NCI-H2081 treated with DMSO at 0.1 percent for 48 hours (cell line): ENCODE measurements at places on chromosomes 4 and X.

GRCh38 chr4:10033191-10033881, 12.0 kb upstream of the SLC2A9 start:
- no peak for DNase-seq

DNA sequence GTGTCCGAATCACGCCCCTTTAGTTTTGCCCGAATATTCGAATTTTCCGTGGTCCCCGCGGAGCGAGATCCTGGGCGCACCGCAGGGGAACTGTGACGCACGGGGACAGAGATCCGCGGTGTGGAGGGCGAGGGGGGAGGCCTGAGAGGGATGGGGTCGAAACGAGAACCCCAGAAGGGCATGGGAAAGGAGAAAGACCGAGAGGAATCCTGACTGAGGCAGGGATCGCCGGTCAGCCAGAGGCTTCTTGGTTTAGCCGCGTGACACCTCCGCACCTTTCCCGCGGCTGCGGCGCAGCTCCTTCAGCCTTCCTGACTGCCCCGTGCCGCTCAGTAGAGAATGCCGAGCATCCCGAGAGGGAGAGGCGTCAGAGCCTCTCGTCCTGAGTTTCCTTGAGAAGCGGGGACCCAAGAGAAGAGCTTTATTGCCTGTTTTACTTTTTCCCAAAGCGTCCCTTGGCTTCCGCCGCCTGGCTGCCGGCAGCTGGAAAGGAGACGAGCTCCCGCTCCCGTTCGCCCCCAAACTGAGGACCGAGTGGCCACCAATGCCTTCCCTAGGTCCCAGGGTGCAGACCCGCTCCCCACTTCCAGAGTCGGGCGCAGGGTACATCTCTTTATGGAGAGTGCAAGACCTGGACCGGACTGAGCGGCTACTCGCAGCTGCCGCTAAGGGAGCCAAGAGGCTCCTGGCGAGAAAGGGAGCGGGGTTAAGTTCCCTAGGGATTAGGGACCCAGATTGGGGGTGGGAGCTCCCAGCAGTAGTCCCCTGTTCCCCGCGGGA, 911 bp upstream of the GPR50 start:
- no peak for DNase-seq

GRCh38 chr4:1192091-1192492, 19.7 kb upstream of the SPON2 start:
- no peak for DNase-seq

- DNase-seq, result no peak
These were observed 3.4 kb downstream of the RAB33B start for GRCh38 chr4:139457318-139457717.

DNA sequence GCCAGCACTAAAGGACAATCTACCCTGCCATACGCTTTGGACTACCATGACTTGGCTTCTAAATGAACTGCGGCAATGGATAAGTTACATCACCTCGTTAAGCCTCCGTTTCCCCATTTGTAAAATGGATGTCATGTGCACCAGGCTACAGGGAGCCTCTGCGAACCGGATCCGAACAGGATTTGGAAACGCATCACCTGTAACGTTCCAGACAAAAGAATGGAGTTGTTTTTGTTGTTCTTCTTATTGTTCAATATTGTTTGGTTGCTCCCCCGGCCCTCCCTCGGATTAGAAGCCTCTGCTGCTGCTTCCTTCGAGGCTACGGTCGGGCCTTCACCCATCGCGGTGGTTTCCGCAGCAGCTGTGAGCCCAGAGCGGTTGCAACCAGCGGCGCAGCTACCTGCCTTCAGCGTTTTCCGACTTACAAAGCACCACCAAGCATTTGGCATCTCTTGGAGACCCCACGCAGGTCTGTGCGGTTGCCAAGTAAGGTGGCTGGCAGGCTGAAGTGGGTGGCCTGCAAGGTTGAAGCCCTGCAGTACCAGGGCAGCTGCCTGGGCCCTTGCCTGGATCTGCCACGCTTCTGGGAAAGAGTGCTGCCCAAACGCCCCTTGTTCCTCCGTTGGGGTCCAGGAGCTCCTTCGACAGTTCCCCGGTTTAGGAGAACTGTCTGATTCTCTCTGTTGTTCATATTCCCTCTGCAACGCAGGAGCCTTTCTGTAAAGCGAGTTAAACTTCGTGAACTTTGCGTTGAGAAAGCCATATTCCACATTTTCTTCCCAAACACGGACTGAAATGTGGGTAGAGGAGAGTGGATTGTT, 7.1 kb downstream of the NKX3-2 start:
- DNase-seq, result no peak
